Subcutaneous preadipocyte (primary cell): ENCODE measurements at places on chromosomes 16 and 17. TPM values are rescaled to one million over a fixed set of nuclear protein-coding genes. Genes with fewer than 3 reads are reported as not detected.

The KRTAP9-8 gene
- not detected in 2 replicates for total RNA-seq

The NLRC3 gene
- not detected in 2 replicates for total RNA-seq

The FADS6 gene
- total RNA-seq: not detected in 2 replicates

The TBC1D3E gene
- not detected in 2 replicates for total RNA-seq

The HS3ST2 gene
- total RNA-seq: under 0.01 TPM in 2 replicates

The CNGB1 gene
- not detected in 2 replicates for total RNA-seq

The HOXB4 gene
- total RNA-seq: 3.3 and 4.7 TPM in 2 replicates
